Activated CD4-positive, alpha-beta T cell treated with anti-CD3 and anti-CD28 coated beads for 36 hours (primary cell): ENCODE measurements at places on chromosomes 6 and 20. TPM values are rescaled to one million over a fixed set of nuclear protein-coding genes. Genes with fewer than 3 reads are reported as not detected.

DNA sequence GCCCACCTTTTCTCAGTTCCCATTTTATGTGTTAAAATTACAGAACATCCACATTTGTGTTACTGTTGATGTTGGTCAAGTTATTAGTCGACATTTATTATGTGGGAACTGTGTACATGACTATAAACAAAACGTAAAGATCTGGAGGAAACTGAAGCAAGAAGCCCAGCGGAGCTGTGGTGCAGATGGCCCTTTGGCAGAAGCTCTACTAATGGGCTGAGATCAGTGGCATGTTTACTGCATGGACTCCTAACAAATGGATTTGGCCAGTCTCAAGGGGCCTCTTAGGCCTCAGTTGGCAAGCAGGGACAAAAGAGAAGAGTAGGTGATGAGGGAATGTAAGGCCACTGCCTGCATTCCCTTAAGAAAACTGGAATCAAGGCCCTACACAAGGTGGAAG, 282.1 kb upstream of the TCF21 start:
- no peaks in the 10 kb centered on the region for H3K27me3 ChIP-seq
- no peaks in the 10 kb centered on the region for H3K36me3 ChIP-seq
- H3K27ac ChIP-seq, result no peak overlapping the region
- DNase-seq, result no peak
- no peaks in the 10 kb centered on the region for H3K4me1 ChIP-seq
- H3K4me3 ChIP-seq, result no peak overlapping the region

The BPIFA1 gene
- total RNA-seq, result not detected

DNA sequence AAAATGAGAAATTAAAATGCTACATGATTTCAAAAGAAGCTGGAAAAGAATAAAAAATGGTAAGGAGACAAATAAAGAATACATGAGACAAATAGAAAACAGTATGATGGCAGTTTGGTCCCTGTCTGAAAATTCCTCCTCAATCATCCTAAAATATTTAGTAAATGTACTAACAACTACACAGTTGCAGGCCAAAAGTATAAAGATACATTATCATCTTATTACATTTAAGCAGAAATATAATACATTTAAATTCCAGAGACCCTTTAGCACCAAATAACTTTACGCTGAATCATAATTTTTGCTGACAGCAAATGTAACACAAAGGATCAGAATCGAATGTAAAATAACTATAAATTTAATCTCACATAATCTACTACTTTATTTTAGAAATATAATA, 4.4 kb downstream of the HMGCLL1 start:
- DNase-seq, result no peak
- H3K27ac ChIP-seq, result no peak overlapping the region
- peaks cover 5% of the 10 kb centered on the region for H3K27me3 ChIP-seq
- H3K4me1 ChIP-seq, result no peaks in the 10 kb centered on the region

DNA sequence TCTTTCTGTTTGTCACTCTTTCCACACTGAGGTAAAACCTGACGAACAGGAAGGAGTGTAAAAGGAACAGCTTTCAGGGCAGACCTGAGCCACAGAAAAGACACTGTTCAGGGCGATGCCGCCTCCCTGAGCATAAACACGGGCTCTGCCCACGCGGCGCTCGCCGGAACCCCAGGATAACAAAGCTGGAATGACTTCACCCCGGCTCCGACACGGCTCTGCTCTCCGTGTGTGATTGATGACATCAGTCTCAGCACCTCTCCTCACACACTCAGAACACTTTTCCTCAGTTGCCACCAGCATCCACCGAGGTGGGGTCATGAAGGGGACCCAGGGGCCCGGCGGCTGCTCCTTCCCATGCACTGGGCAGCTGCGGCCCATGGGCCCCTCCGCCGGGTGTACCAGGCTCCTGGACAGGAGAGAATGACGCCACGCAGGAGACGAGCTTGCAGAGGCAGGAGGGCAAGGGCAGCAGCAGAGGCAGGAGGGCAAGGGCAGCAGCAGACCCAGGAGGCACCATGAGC, 43.6 kb downstream of the DLL1 start:
- H3K4me1 ChIP-seq, result no peaks in the 10 kb centered on the region
- DNase-seq, result no peak
- H3K4me3 ChIP-seq, result no peak overlapping the region

DNA sequence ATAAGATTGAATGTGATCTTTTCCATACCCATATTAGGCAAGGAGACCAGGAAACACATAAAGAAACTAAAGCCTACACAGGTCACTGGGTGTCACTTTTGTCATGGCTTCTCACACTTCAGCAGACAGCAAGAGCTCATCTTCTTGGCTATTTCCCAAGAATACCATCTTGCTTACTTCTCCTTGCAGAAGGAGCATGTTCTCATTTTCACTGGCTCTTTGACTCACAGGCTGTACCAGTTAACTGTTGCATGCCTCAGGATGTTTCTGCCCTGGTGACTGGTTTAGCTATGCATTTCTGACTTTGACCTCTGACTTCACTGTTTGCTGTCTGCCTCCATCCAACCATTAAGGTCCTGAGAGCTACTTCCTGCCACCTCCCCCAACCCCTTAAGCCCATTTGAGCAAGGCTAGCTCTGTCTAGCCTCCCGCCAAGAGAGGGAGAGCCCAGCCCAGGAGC, 40.3 kb upstream of the OGFRL1 start:
- H3K27ac ChIP-seq, result no peak overlapping the region
- peaks cover 2% of the 10 kb centered on the region for H3K27me3 ChIP-seq
- H3K4me1 ChIP-seq, result peaks cover 3% of the 10 kb centered on the region
- DNase-seq, result no peak

- H3K4me1 ChIP-seq, result peaks cover 3% of the 10 kb centered on the region
- H3K4me3 ChIP-seq, result no peak overlapping the region
- H3K36me3 ChIP-seq, result no peaks in the 10 kb centered on the region
- no peak for DNase-seq
Measured at GRCh38 chr20:19070026-19070425, 142.4 kb upstream of the SLC24A3 start.

- H3K4me1 ChIP-seq, result no peaks in the 10 kb centered on the region
- H3K27me3 ChIP-seq, result no peaks in the 10 kb centered on the region
- H3K4me3 ChIP-seq, result no peak overlapping the region
- no peak for DNase-seq
- no peak overlapping the region for H3K27ac ChIP-seq
- H3K36me3 ChIP-seq, result no peaks in the 10 kb centered on the region
Measured at GRCh38 chr6:152318278-152318677, 318.9 kb downstream of the SYNE1 start.

- H3K4me3 ChIP-seq, result no peak overlapping the region
- H3K27ac ChIP-seq, result no peak overlapping the region
- no peaks in the 10 kb centered on the region for H3K4me1 ChIP-seq
- H3K36me3 ChIP-seq, result no peaks in the 10 kb centered on the region
Measured at GRCh38 chr20:15220009-15220656, 882.7 kb upstream of the FLRT3 start.

The KHDC1 gene
- total RNA-seq, result 4.2 TPM

DNA sequence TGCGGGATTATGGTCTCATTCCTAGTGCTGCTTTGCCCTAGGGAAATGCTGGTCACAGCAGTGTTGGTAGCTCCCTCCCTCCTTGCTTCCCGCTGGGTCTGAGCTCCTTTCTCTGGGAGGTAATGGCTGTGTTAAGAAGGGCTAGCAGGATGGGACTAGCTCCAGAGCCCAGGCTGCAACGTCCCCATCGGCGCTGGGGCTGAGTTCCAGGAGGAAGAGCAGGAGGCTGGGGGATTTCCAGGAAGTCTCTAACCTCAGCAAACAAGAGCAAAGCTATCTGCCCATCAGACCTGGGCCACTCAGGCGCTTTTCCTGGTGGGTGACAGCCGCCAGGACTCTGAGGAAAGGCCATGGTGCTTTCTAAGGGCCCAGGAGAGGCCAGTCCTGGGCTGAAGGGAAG, 174.2 kb downstream of the DLL1 start:
- no peak for DNase-seq
- no peak overlapping the region for H3K4me3 ChIP-seq
- H3K27ac ChIP-seq, result no peak overlapping the region
- peaks cover 2% of the 10 kb centered on the region for H3K36me3 ChIP-seq
- no peaks in the 10 kb centered on the region for H3K4me1 ChIP-seq

The BNIP5 gene
- not detected for total RNA-seq

The MLIP gene
- not detected for total RNA-seq

DNA sequence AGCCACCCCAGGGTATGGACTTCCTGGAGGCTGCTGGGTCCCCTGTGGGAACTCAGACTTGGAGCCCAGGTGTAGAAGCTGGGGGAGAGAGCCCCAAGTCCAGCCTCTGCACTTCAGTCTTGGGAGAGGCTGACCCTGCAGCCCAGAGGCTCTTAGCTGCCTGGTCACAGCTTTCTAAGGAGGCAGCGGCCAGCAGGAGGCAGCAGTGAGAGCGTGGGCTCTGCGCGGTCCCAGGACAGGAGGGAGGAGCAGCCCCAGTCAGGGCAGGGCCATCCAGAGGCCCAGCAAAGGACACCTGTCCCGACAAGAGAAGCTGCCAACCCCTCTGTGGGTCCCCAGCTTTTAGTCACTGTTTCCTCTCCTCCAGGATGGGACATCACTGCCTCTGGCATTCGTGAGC, 9.4 kb downstream of the TREML2 start:
- no peaks in the 10 kb centered on the region for H3K27me3 ChIP-seq
- H3K27ac ChIP-seq, result no peak overlapping the region
- H3K4me3 ChIP-seq, result no peak overlapping the region

- no peak for DNase-seq
- H3K4me1 ChIP-seq, result no peaks in the 10 kb centered on the region
- H3K4me3 ChIP-seq, result no peak overlapping the region
- no peaks in the 10 kb centered on the region for H3K27me3 ChIP-seq
- H3K36me3 ChIP-seq, result no peaks in the 10 kb centered on the region
- no peak overlapping the region for H3K27ac ChIP-seq
Measured at GRCh38 chr6:82045965-82046756, 201.4 kb downstream of the IBTK start.

- H3K27me3 ChIP-seq, result peaks cover 5% of the 10 kb centered on the region
- no peaks in the 10 kb centered on the region for H3K36me3 ChIP-seq
Measured at GRCh38 chr6:90849686-90850085, 262.8 kb upstream of the MAP3K7 start.

The RGS19 gene
- 40.2 TPM for total RNA-seq

The ADNP gene
- total RNA-seq, result 61.0 TPM

DNA sequence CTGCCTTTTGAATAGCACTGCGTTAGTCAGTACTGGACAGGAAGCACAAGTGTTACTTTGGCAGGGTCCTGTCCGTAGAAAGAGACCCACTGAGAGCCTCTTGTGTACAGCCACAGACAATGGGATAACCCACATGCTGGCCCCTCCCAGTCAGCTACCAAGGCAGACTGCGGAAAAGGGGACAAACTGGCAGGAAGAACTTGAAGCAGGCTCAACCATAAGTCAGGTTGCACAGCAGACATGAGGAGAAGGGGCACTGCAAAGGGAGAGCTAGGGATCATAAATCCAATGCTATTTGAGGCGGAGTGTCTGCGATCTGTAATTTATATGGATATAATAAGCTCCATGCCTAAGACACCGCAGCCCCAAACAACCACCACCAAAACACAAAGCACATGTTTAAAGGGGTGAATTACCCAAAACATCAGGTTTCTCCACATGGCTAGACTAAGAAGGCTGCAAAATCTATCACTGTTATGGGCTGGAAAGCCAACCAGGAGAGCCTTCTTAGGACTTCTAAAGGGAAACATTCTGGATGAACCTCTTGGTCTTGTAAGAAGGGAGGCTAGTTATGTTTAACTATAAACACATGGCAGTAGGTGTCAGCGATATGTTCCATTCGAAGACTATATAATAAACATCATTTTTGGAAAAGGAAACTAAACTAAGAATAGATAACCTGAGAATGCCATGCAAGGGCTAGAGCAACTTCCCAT, 141.7 kb downstream of the BACH2 start:
- peak overlapping the region; percentile 76 for H3K27ac ChIP-seq
- no peak for DNase-seq

GRCh38 chr6:133359256-133359655, 118.1 kb downstream of the EYA4 start:
- H3K36me3 ChIP-seq, result no peaks in the 10 kb centered on the region
- no peak overlapping the region for H3K27ac ChIP-seq
- no peak overlapping the region for H3K4me3 ChIP-seq
- DNase-seq, result no peak
- H3K27me3 ChIP-seq, result no peaks in the 10 kb centered on the region

GRCh38 chr6:26550250-26550993, 12.3 kb downstream of the HMGN4 start:
- no peaks in the 10 kb centered on the region for H3K27me3 ChIP-seq
- H3K36me3 ChIP-seq, result peaks cover 15% of the 10 kb centered on the region
- H3K4me1 ChIP-seq, result peaks cover 20% of the 10 kb centered on the region
- H3K4me3 ChIP-seq, result peak overlapping the region; percentile 82
- DNase-seq, result peak; percentile 73

GRCh38 chr6:74467533-74468215, 738.2 kb downstream of the COL12A1 start:
- no peaks in the 10 kb centered on the region for H3K36me3 ChIP-seq
- H3K27ac ChIP-seq, result no peak overlapping the region
- H3K27me3 ChIP-seq, result no peaks in the 10 kb centered on the region
- DNase-seq, result no peak

The MCCD1 gene
- not detected for total RNA-seq

The OR2H1 gene
- not detected for total RNA-seq

GRCh38 chr20:11982955-11983470, 65.3 kb downstream of the BTBD3 start:
- no peaks in the 10 kb centered on the region for H3K36me3 ChIP-seq
- H3K27me3 ChIP-seq, result no peaks in the 10 kb centered on the region
- no peak for DNase-seq

The PPP1R16B gene
- total RNA-seq, result 84.0 TPM

DNA sequence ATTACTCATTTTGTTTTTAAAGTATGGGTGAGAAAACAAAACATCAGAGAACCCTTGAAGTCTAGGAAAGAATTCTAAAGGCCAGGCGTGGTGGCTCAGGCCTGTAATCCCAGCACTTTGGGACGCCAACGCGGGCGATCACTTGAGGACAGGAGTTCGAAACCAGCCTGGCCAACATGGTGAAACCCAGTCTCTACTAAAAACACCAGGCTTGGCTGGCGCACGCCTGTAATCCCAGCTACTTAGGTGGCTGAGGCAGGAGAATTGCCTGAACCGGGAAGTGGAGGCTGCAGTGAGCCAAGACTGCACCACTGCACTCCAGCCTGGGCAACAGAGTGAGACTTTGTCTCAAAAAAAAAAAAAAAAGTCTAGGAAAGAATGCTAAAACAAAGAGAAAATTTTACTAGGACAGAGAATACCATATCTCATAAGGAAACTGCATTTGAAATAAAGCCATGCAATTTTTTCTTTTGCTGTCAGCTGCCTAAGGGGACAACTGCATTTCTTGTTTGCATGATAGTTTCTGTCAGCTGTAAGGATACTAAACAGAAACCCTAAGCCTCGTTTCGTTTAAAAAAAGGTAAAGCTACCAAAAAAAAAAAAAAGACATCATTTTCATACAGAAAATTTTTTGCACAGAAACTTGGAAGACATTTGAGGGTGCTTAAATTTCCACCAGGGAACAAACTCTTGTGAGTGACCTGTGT, 32.1 kb downstream of the SMLR1 start:
- no peak for DNase-seq
- peaks cover 1% of the 10 kb centered on the region for H3K36me3 ChIP-seq
- no peaks in the 10 kb centered on the region for H3K27me3 ChIP-seq
- no peaks in the 10 kb centered on the region for H3K4me1 ChIP-seq
